Lung (tissue), 17 donors: ENCODE measurements at places on chromosomes 1 and 21. TPM values are rescaled to one million over a fixed set of nuclear protein-coding genes. Genes with fewer than 3 reads are reported as not detected.
A peak's percentile ranks its signal among the peaks of the same experiment; 100 is the strongest.

Gene C1orf167
- 7.2 TPM for total RNA-seq

Gene LCE1B
- total RNA-seq: not detected

- DNase-seq: peak; percentile 26
These were observed 36.9 kb upstream of the GPR37L1 start for GRCh38 chr1:202085682-202086373.

DNA sequence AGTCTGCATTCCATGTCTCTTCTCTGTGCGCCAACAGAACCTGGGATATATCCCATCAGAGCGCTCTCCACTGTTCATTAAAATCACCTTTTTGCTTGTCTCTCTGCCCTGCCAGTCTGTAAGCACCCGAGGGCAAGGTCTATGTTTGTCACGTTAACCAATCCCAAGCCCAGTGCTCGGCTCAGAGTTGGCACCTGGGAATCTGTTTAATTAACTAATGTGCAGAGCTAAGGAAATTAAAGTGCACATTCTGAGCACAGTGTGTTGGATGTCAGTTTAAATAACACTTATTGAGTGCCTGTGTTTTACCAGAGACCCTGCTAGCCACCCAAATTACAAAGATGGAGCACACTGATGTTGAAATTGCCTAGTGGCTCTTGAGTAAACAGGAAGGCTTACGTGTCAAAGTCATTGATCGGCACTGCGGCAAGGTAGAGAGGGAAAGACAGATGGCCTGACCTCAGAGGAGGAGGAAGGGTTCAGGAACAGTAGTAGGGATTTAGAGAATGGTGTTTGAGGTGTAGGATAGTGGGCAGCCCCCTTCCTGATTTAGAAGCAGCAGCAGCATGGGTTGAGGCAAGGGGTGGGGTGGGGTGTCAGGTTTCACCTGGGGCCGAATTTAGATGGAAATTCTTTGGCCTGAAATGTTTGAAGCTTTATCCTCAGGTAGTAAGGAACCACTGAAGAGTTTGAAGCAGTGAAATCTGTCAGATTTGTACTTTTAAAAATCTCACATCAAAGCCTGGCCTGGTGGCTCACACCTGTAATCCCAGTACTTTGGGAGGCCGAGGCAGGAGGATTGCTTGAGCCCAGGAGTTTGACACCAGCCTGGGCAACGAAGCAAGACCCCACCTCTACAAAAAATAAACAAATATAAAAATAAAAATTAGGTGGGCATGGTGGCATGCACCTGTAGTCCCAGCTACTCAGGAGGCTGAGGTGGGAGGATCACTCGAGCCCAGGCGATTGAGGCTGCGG lies 7.7 kb downstream of the ARMH1 start:
- no peak for DNase-seq

- no peak for DNase-seq
These were observed 424.0 kb downstream of the MATN1 start for GRCh38 chr1:30299393-30299792.

Gene CLCNKA
- 1.3 TPM for total RNA-seq

Gene ABCD3
- total RNA-seq: 58.6 TPM

GRCh38 chr1:184647471-184647870 lies 107.2 kb downstream of the EDEM3 start:
- DNase-seq: no peak

DNA sequence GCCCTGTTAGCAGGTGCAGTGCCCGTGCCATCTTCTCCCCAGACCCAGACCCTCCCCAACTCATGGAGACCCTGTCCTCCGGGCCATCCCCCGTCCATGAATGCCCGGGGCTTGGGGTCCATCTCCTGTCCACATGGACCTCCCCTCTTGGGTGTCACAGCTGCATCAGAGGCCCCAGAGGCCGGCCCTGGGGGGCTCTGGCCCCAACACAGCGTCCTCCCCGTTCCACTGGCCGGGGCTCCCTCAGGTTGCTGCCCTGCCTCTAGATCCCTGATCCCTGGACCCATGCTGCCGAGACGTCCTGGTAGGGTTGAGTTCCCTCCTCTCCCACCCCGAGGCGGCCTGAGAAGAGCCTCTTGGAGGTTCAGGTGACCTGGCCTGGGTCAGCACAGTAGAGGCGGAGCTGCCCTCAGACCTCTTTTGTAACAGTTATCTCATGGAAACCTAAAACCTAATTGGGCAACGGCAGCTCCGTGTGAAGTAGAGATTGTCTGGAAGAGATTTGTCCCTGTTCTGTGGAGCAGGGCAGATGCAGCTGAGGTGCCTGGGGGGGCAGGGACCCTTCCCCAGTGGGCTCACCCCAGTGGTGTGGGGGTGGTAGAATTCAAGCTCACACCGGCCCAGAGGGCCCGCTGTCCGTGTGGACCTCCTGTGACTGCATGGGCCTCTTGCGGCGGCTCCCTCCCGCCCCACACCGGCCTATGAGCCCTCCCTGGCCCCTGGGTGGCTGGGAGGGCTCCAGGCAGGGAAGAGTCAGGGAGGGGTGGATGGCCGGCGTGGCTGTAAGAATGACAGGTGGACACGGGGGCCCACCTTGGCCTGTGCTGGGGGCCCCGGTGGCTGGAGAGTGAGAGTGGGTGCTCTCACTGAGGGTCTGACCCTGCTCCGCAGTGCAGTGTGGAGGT lies 56.1 kb downstream of the SKI start:
- DNase-seq: no peak

Gene FMO2
- total RNA-seq: 44.8 TPM

- DNase-seq: no peak
These were observed 9.6 kb upstream of the HTR6 start for GRCh38 chr1:19654886-19655717.

Gene FAM177B
- 0.54 TPM for total RNA-seq

DNA sequence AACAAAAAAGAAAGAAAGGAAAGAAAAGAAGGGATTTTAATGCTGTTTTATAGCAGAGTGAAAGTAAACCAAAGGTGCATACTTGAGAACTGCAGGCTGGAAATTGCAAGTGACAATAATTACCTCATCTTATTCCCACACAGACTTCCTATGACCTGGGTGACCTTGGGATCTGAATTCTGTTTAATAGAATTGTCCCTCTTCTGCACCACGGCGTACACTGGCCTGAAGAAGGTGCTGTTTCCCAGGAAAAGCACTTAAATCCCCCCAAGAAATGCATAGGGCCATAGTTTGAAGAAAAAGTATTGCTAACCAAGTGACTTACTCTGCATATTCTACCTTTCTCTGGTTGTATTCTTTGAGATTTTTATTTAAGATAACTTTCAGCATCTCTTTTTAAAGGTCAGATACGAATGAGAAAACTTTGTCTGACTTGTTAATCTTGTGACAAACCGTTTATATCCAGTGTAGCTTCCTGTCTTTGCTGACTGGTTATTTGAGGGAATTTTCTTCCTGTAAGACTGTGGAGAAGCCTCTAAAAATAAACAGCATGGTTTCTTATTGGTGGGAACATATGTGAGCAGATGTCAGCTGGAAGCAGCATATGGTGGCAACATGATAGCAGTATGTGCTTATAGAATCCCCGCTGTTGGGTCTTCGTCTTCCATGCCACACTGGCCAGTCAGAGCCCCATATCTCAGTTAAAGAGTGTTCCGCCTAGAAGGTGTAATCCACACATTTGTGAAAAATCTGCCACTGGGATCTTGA lies 16.3 kb downstream of the TGFB2 start:
- DNase-seq: no peak

GRCh38 chr1:162383516-162383915 lies 2.0 kb downstream of the C1orf226 start:
- no peak for DNase-seq

DNA sequence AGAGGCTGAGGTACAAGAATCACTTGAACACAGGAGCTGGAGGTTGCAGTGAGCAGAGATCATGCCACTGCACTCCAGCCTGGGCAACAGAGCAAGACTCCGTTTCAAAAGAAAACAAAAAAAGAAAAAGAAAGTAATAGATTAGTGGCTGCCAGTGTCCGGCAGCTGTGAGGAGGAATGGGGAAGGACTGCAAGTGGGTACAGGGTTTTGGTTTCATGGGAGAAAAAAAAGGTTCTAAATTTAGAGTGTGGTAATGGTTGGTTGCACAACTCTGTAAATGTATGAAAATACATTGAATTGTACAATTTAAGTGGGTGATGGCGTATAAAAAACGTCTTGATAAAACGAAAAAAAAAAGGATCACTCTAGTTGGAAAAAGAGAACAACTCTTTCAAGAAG lies 6.7 kb downstream of the TAF1A start:
- DNase-seq: no peak

Gene NBPF10
- 1.9 TPM for total RNA-seq

Gene GRIK3
- 0.12 TPM for total RNA-seq

- DNase-seq: no peak
These were observed 222.0 kb downstream of the CAMTA1 start for GRCh38 chr1:7006996-7007871.

GRCh38 chr1:205488074-205488723 lies 16.3 kb upstream of the CDK18 start:
- DNase-seq: peak; percentile 78

- DNase-seq: peak; percentile 63
These were observed 47.6 kb upstream of the RAP1A start for GRCh38 chr1:111571987-111572386.

GRCh38 chr21:41743321-41744027 lies 23.4 kb downstream of the RIPK4 start:
- DNase-seq: no peak

GRCh38 chr1:198495631-198496030 lies 44.8 kb downstream of the ATP6V1G3 start:
- no peak for DNase-seq

Gene DPT
- 7.4 TPM for total RNA-seq

DNA sequence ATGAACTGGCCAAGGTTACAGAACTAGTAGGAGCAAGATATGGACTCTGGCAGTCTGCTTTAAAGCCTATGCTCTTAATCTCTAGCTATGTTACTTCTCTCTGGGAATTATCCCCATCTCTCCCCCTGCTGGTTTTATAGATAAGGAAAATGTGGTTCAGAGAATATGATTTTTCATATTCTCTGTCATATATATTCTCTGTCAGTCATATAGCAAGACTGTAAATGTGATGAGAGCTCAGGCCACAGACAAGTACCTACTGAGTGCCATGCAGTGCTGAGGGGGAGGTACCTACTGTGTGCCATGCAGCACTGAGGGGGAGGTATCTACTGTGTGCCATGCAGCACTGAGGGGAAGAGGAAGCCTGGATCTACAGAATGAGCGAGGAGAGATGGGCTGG lies 220.3 kb upstream of the FGGY start:
- no peak for DNase-seq

DNA sequence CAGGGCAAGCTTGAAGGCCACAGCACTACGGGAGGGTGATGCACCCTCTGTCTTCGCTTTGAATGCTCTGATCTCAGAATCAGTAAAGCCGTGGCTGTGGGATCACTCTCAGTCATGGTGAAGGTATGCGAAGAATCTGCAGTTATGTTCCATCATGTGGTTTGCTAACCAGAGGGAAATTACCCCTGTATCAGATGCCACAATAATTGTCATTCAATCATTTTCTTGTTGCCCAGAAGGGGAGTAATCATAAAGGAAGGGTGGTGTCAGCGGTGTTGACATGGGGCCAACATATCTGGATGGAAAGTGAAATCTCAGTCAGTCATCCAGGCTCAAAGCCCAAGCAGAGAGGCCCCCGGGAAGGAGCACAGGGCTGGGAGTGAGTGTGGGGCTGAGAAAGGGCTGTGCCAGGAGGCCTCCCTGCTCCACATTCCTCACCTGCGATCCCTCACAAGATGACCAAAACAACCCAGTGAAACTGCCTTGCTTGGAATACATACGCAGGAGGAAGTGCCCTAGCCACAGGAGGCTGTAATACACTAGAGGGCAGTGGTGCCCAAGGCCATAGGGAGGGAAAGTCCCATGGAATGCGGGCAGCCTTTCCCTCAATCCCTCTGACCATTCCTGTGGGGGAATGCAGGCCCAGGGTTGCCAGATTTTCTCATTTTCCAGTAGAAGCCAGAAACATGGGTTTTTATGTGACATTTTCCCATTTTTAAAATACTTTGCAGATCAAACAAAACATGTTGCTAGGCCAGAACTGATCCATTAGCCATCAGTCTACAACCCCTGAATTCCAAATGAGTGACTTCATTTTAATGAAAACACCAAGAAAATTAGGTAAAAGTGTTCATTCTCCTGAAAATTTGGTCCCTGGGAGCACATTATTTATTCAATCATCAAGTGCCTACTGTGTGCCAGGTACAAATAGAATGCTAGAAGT lies 95.7 kb upstream of the VANGL1 start:
- DNase-seq: peak; percentile 53

DNA sequence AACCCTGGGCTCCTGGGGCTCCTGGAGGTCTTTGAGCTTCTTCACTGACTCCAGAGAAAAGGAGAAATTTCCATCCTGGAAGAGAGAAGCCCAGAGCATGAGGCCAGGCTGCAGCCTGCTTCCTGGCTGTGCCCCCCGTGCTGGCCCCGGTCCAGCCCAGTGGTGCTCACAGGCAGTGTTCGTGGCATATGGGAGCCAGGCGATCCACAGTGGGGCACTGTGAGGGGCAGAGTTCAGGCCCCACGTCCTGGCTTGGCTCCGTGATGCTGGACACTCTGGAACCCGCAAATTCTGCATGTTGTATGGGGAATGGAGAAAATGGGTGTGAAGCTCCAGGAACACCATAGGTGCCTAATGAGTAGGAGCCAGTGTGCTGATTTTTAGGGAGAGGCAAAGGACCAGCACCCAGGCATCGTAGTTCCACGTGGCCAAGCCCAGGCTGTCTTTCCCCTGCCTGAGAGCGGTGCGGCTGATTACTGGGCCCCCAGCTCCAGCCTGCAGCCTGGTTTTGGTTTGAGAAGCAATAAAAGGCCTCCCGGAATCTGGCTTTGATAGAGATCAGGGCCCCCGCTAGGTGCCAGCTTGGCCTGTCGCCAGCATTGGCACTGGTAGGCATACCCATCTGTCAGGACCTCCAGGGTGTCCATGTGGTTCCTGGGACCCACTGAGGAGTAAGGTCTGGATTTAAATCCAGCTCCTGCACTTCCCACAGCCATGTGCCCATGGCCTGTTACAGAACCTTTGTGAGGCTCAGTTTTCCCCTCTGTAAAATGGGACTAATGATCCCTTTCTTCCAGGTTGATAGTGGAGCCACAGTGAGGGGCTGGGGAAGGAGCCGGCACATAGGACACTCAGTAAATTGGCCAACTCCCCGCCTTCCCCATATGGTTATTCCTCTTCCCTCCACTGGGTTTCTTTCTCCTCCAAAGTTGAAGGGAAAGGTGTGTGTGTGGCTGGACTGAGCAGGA lies 725 bp downstream of the GUCA2A start:
- no peak for DNase-seq
